ENCODE measurements at places on chromosomes 7 and 10. TPM values are rescaled to one million over a fixed set of nuclear protein-coding genes. Genes with fewer than 3 reads are reported as not detected.

GRCh38 chr7:356691-357462, 66.9 kb downstream of the FOXL3 start:
- peaks cover 8% of the 10 kb centered on the region for H3K4me1 ChIP-seq
- no peak for DNase-seq
- no peak overlapping the region for H3K27ac ChIP-seq

The ELOVL3 gene
- 0.23 TPM for total RNA-seq

DNA sequence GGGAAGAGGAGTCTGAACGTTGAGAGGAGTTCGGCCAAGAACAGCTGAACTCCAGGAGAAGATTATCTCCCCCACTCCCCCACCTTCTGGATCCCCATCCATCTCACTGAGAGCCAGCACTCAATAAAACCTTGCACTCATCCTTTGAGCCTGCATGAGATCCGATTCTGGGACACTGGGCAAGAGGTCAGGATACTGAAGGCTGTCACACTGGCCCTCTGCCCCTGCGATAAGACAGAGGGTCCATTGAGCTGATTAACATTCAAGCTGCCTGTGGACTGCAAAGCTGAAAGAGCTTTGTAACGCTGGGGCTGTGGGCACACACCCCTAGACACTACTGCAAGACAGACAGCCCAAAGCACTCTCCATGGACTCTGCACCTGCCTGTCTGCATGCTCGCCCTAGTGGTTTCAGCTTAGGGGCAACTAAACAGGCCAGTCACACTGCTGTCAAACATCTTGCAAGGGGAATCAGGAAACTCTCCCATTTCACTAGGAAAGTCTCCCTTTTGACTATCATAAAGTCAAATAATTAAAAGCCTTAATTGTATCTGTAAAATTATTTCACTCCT, 42.3 kb upstream of the CNTNAP2 start:
- no peaks in the 10 kb centered on the region for H3K36me3 ChIP-seq
- H3K27me3 ChIP-seq: no peaks in the 10 kb centered on the region
- H3K27ac ChIP-seq: no peak overlapping the region

- no peaks in the 10 kb centered on the region for H3K27me3 ChIP-seq
- DNase-seq: no peak
- H3K4me3 ChIP-seq: no peak overlapping the region
- no peak overlapping the region for H3K27ac ChIP-seq
Measured at GRCh38 chr10:21213381-21213780, 312.1 kb downstream of the SKIDA1 start.

The ATAD1 gene
- total RNA-seq: 47.5 TPM
